ENCODE measurements at places on chromosomes 4 and X.

- DNase-seq: no peak
These were observed 2.7 kb downstream of the SLC38A5 start for GRCh38 chrX:48467281-48467761.

- no peak for DNase-seq
These were observed 11.6 kb downstream of the VEGFC start for GRCh38 chr4:176780995-176781738.

- DNase-seq: no peak
These were observed 384.6 kb upstream of the IGFBP7 start for GRCh38 chr4:57494821-57495220.

DNA sequence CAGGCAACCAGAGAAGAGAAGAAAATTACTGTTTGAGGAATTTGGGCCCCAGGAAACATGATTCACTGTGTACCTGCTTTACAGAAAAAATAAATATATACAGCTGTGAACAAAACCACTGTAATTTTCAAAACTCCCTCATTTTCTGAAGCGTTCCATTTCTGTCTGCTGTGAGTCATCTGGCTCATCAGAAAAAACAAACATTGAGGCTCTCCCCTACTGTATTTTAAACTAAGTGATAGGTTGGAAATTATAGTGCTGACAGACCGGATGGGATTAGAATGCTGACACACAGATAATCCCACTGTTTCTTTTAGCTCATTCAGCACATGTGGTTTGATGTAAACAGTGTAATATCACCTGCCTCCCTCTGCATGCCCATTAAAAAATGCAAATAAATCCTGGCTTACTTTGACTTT, 847.0 kb downstream of the TRIML1 start:
- DNase-seq: no peak

DNA sequence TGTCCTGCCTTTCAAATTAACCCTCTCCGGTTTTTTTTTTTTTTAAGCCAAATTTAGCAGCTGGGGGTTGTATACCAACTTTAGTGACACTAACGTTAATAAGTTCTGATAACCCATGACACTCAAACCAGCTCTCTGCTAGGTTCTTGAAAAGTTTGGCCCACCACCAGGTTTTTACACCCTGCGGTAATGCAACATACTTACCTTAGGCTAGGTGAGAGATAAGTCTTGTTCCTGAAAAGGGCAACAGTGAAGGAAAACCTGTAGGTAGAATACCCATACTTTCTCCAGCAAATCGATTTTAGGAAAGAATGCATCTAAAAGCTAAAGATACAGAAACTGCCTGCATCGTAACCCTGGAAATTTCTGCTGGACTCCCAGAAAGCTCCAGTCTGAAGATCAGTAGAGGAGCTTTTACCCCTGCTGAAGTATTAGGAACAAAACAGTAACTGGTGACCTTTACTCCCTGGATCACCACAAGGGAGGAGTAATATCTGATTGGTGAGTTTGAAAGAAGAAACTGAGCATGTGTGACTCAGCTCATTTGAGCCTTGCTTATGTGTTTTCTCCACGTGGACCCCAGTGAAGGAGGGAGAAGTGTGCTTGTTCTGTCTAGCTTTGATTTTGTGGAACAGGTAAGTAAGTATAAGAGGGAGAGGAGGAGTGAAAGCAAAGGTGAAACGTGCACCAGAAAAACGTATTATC, 34.4 kb upstream of the COX18 start:
- DNase-seq: no peak

GRCh38 chrX:5726224-5726623, 502.4 kb downstream of the NLGN4X start:
- DNase-seq: no peak

DNA sequence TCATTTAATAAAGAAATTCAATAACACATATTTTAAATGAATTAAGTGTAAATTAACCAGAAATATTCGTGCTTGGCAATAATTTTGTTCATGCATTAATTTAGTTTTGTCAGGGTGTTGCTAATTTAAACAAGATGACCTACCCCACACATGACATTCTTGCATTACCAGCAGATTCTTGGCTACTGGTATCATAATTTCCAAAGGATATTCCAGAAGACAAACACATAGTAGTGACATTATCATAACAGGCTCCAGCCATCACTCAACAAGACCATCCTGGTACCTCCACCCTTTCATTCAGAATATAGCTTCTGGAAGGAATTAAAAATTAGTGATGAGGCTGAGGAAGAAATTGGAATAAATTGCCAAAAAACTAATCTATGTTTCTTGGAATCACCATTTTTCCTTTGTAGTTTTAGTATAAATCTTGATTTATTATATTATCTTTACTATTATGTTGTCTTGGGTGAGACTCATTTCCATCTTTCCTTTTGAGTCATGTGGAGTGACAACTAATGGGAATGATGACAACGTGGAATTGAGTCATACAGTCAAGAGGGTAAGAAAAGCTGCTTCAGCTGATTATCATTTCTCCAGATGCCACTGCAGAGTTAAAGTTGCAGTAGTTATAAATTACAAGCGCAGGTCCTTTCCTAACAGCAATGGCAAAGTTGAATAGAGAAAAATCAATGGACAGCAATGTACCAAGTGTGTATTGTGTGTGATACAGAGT, 30.9 kb upstream of the HHIP start:
- DNase-seq: no peak

DNA sequence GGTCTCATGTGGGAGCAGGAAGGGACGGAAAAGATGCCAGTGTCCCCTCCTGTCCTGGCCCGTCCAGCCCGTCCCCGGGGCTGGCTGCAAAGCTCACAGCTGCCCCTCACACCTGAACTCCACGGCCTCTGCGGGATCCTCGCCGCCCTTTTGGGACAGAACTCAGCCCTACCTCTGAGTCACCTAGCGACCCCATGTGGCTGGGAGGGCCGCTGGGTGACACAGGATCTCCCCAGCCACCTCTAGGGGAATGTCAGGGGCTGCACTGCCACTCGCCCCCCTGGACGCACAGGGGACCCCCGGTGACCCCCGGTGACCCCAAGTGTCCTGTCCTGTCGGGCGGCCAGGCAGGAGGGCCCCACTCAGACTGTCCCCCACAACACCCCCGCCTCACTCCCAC, 748 bp downstream of the FAM9B start:
- no peak for DNase-seq

DNA sequence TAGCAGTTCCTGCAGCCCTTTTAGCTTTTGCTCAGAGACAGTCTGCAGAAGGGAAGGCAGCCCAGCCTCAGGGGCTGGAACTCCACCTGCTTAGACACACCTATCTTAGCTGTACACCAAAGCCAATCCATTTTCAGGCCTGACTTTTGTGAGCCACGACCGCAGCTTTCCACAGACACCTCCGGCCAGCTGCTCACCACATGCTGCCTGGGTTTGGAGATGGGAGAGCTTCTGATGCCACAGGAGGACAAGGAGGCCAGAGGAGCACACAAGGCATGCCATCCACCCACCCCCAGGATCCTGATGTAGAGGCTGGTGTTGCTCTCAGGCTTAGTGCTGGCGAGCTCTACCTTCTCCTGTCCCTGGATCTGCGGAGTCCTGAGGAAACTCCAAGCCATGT, 141.8 kb upstream of the NALF2 start:
- DNase-seq: no peak

DNA sequence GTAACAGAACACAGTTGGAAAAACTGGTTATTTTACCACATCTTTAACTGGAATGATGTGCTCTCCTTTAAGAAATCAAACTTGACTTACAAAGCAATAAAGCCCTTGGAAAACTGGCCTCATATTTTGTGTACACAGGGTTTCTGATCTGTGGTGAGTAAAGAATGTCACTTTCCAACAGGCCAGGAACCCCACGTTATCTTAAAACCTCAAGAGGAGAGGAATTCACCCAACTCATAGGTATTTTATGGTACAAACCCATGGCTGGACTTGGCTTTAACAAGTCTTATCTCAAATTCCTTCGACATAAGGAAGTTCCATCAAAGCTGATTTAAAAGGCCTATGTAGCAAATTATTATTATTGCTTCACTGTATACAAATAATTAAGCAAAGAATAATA, 1735.1 kb downstream of the PCDH7 start:
- DNase-seq: no peak

DNA sequence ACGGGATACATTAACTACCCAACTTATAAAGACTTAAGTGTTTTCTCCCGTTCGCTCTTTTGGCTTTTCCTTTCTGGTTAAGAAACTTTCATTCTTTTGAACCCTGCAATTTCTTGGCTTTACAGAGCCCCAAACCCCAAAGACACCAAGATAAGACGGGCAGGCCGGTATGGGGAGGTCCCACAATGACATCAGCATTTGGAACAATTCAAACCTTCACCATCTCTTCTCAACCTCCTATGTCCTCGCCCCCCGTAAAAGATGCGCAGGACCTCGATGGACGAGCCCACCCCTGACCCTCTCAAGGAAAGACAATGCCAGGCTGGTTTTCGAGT, 999 bp downstream of the ZNF518B start:
- no peak for DNase-seq

- no peak for DNase-seq
These were observed 1444.2 kb downstream of the ADGRL3 start for GRCh38 chr4:62644372-62644771.

GRCh38 chr4:128163177-128164117, 102.3 kb downstream of the LARP1B start:
- no peak for DNase-seq

DNA sequence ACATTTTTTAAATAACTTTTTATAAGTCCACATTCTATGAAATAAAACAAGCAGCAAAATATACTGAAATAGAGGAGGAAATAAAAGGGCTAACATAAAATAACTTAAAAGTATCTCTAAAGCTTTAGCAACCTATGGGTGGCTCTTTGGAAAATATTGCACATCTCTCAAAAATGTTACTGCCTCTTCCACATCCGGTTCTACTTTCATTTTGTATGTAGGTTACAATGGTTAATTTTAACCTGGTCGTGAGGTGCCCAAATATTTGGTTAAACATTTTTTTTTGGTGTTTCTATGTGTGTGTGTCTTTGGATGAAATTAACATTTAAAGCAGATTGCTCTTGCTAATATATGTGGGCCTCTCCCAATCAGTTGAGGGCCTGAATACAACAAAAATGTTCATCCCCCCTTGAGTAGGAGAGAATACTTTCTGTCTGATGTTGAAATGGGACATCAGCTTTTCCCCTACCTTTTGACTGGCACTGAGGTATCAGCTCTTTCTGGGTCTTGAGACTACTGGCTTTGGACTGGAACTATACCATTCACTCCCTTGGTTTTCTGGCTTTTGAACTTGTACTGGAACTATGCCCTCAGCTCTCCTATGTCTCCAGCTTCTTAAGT, 353.0 kb downstream of the ADAM29 start:
- no peak for DNase-seq

GRCh38 chr4:2886622-2887021, 43.0 kb downstream of the ADD1 start:
- DNase-seq: no peak

DNA sequence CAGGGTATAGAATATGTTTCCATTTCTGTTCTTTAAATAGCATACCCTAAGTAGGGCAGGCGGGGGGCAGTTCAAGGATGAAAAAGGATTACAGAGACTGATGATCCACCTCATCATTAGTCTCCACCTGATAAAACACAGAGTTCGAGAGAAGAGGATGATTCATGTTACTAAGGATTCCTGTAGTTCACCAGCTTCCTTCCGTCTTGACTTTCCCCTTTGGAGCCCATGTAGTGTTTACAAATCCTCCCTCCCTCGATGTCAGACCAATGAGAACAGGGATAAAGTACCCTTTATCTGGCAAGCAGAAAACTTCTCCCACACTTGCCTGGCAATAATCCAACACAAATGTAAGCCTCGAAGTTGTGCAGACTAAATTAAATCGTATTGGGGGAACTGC, 526.3 kb upstream of the FAM241A start:
- DNase-seq: no peak

- DNase-seq: no peak
These were observed 60.6 kb upstream of the TMLHE start for GRCh38 chrX:155673338-155673737.

DNA sequence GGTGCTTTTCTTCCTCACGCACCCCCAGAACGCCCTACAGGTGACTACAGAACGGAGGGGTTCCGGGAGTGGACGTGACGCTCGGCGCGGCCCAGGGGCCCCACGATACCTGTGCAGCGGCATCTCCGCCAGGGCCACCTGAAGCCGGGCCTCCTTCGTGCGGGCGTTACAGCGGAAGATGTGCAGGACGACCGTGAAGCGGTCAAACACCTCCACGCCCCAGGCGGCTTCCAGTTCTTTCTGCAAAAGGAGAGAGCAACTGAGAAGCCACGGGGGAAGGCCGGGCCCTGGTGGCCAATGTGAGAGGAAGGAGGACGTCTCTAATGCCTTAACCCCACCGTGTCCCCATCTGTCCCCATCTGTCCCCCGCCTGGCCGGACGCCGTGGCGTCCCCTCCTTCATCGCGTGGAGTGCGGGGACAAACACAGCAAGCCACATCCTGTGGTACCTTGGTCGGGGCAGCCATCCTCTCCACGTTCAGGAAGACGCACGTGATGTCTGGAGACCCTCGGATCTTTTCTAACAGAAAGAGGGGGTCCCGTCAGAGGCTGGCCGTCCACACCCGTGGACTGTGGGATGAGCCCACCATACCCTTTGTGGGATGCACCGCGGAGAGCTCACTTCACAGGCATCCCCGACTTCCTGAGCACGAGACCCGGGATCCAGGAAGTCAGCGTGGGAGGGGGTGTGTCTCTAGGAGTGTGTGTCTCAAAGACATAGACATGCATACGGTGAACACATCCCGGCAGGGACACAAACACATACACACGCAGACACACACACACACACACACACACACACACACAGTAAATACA, 3.6 kb downstream of the GTPBP6 start:
- DNase-seq: no peak

- no peak for DNase-seq
These were observed 39.3 kb upstream of the MAGEA10 start for GRCh38 chrX:152177497-152178269.

DNA sequence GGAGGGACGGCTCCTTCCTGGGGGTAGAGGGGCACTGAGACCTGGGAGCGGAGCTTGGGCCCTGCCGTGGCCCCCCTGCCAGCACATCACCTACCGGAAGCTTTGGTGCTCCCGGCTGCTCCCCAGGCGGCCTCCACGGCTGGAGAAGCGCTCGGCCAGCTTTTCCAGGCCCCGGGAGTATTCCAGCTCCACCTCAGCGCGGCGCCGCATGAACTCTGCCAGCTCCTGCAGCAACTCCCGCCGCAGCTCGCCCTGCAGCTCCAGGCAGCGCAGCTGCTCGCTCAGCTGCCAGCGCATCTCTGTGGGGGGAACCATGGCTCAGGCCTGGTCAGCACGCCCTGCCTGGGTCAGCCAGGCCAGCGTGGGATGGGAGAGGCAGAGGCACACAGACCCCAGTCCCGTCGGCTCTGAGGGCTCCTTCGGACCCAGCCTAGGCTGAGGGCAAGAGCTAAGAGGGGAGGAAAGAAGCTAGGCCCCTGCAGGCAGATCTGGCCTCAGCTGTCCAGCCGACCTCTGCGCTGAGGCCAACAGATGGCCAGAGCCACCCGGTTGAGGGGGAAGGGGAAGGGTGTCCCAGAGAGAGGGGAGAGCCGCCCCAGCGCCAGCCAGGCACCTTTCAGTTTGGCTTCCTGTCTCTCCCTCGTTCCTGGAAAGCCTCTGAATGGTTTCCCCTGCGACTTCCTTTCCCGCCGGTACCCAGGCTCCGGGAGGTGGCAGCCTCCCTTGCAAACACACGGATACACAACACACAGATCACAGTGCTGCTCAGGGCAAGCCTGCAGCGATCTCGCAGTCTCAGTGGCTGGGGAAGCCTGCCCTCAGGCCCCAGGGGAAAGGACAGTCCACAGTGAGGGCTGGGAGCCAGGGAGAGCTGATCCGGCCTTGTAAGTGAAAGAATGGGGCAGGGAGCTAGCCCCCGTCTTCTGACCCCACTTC, 4.3 kb downstream of the ARHGAP4 start:
- no peak for DNase-seq

- DNase-seq: no peak
These were observed 283.6 kb upstream of the PCDH10 start for GRCh38 chr4:132865458-132865857.
